ENCODE measurements at places on chromosomes 1 and 21. TPM values are rescaled to one million over a fixed set of nuclear protein-coding genes. Genes with fewer than 3 reads are reported as not detected.

The SPATA46 gene
- not detected for total RNA-seq

The RUNX3 gene
- 108 TPM for total RNA-seq

The GJC2 gene
- 0.40 TPM for total RNA-seq

The SAMD13 gene
- total RNA-seq: 0.15 TPM

The GOLT1A gene
- total RNA-seq: not detected

The AMY2A gene
- not detected for total RNA-seq

The TINAGL1 gene
- not detected for total RNA-seq

The LCE1F gene
- total RNA-seq: not detected

The LPAR3 gene
- 1.3 TPM for total RNA-seq

All from activated CD4-positive, alpha-beta T cell treated with anti-CD3 and anti-CD28 coated beads, Interleukin-2, amount 10 ng/mL, durations not matched to agents 7 days and 5 days (primary cell).